ENCODE measurements at places on chromosomes 1 and 21.

- DNase-seq: no peak
These were observed 87.9 kb downstream of the CDC14A start for GRCh38 chr1:100440075-100440809.

DNA sequence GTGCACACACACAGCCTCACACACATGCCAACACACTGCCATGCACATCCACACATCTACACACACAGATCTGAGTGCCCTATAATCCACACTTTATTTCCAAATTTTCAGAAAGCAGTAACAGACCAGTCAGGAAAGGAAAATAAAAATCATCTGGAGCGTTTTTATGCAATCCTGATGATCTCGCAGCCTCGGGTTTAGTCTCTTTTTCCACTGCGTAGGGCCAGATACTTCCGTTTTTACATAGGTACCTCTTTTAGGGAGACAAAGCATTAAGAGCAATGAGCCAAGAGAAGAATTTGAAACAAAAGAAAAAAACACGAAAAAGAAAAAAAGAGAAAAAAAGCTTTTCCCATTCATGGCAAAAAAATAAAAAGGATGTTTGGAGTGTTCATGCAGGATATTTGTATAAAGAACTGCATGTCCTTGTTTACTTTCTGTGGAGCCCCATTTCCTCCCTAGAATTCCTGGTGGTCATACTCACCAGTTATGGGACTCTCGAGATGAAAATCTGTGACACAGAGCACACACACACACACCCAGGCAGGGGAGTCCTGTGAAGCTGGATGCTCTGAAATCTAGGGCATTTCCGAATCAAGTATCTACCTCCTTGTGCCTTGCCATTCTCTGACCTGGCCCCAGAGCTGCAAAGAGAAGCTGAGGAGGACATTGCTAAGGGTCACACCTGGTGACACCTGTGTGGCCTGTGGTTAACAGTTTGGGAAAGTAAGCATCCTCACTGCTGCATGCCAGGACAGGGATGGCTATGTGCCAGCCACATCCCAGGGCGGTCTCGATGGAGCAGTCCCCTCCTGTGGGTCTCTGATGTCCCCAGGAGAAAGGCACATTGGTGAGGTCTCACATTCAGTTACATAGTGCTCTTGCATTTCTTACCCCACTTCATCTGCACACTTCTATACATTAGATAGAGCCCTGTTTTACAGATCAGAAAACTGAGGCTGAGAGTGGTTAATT lies 83.6 kb downstream of the RUNX1 start:
- peak; percentile 19 for DNase-seq

DNA sequence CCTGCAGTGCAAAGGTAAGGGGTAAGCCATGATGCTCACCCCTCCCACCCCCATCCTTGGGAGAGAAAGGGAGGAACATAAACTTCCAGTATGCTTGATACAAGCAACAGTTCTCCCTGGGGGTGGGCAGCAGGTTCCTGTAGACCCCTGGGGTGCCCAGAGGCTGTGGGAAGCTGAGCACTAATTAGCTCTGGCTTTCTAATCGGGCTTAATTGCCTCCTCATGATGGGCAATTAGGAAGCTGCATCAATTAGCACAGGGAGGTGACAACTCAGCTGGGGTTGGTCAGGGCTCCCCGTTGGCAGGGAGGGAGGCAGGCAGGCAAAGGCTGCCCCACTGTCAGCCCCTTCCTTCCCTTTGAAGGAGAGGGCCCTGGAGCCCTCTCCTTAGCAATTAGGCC lies 15.7 kb upstream of the LMNA start:
- DNase-seq: no peak

DNA sequence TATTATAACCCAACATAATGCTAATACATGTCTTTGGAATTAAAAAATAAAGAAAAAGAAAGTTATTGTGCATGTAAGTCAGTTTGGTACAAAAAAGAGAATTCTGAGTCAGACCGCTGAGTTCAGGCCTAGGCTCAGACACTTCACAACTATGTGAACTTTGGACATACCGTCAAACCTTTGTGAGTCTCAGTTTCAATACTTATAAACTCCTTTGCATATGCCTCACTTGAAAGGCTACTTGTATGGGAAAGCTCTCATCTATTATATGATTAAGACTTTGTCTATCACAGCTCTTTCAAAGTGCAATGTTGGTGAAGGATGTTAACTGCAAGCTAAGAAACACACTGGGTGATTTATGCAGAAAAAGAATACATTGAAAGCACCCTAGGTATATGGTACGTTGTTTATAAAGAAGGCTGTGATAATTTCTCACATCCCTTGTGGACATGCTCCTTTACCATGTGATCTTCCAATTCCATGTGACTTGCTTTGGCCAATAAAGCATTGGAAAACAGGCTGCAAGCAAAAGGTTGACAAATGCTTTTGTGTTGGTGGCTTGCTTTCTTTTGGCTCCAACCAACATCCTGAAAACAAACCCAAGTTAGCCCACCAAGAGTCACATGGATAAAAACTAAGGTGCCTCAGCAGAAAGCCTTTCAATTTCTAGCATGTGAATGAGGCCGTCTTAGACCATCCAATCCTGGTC lies 49.6 kb downstream of the INTS7 start:
- DNase-seq: no peak

DNA sequence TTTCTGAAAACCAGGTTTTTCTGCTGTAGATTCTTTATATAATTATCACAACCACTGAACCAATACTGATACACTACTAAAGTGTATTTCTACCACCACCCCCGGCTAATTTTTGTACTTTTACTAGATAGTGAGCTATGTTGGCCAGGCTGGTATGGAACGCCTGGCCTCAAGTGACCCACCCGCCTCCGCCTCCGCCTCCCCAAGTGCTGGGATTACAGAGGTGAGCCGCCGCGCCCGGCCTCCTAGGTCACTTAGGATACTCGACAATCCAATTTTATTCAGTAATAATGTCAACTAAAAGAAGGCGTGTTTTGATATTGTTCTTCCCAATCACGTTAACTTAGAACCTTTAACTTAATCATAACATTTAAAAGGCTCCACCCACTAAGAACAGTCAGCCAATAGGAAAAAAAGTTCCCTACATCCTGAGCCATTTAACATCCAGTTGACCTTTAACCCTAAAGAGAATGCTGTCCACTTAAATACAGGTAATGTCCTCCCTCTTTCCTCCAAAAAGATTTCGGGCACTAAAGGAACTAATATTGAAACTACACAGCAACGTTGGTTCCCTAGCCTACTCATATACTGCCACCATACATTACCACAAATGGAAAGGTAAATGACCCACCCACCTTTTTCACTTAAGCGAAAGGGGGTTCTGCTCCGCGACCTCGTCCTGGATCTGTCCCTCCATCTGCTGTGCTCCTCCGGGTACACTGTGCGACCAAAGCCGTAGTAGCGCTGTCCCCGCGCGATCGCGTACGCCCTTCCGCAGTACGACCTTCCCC lies 1.2 kb downstream of the RSRP1 start:
- DNase-seq: peak; percentile 61

DNA sequence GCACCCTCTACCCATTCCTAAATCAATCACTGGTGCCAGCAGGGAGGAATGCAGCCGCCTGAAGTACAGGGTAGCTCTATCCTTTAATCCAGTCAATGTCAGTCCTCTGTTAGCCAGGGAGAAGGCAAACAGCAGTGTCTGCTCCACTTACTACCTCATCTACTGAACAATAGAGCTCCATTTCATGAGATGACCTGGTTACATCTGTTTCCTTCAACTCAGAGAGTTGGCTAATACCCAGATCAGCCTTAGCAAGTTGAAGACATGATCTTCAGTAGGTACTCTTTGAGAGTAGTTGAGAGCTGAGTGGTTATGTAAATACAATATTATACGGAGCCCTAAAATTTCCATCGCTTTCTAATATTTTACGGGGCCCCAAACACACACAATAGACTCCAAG lies 46.1 kb upstream of the CD34 start:
- no peak for DNase-seq

GRCh38 chr1:175146529-175147213 lies 45.9 kb downstream of the KIAA0040 start:
- DNase-seq: peak; percentile 63

GRCh38 chr1:48794816-48795215 lies 18.1 kb upstream of the BEND5 start:
- DNase-seq: no peak
